ENCODE measurements at places on chromosomes 12 and 14. TPM values are rescaled to one million over a fixed set of nuclear protein-coding genes. Genes with fewer than 3 reads are reported as not detected.

GRCh38 chr12:13719986-13720385 is 261.4 kb downstream of the GRIN2B start:
- no peak for DNase-seq

DNA sequence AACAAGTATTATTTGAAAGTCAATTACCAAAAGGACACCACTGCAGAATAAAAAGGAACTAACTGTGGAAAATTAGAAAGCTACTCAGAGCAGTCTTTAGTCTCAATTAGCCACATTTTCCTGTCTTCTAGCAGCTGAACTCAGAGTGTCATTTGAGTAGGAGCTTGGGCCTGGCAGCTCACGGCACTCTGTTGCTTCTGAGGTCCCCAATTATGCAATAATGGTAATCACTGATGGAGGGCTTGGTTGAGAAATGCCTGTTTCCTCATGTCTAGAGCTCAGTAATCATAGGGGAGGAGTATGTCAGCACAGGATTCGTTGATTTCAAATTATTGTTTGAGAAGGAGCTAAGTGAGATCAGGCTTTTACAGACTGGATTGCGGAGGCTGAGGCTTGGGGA is 108.6 kb downstream of the VRK1 start:
- DNase-seq = no peak

DNA sequence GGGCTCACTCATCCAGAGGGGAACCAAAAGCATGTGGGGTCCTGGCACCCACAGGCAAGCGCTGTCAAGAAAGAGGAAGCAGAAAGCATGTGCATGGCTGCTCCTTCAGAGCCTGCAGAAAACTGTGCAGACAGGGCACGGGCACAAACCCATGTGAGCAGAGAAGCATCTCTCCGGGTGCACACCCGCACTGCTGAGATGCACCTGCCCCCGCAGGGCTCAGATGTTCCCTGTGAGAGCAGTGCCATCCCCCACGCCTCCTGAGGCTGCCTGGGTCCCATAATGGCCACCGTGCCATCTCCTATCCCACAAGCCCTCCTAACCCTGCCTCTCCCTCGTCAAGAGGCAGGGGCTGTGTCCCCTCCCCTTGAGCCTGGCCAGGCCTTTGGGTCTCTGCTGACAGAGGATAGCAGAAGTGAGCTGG is 32.3 kb upstream of the INF2 start:
- DNase-seq = no peak

GRCh38 chr12:27772328-27773049 is 7.5 kb upstream of the KLHL42 start:
- no peak for DNase-seq

- DNase-seq = no peak
Measured at GRCh38 chr14:77849711-77850110, 49.8 kb downstream of the ADCK1 start.

DNA sequence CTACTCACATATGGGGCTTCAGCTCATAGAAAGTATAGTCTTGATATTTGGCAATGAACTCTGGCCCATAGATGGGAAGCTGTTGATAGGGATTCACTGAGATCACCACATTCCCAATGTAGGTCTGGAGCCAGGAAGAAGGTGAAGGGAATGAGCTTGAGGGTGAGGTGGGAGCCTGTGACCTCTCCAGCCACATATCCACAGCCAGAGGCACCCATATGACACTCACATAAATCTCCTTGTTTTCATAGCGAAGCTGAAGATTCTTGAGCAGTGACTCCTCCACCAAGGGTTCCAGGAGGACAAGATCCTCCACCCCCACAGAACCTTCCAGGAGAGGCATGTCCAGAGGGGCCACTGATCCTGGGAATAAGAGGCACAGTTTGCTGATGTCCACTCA is 1.9 kb downstream of the MYO1A start:
- no peak for DNase-seq

GRCh38 chr12:29582146-29582545 is 84.7 kb upstream of the OVCH1 start:
- no peak for DNase-seq

DNA sequence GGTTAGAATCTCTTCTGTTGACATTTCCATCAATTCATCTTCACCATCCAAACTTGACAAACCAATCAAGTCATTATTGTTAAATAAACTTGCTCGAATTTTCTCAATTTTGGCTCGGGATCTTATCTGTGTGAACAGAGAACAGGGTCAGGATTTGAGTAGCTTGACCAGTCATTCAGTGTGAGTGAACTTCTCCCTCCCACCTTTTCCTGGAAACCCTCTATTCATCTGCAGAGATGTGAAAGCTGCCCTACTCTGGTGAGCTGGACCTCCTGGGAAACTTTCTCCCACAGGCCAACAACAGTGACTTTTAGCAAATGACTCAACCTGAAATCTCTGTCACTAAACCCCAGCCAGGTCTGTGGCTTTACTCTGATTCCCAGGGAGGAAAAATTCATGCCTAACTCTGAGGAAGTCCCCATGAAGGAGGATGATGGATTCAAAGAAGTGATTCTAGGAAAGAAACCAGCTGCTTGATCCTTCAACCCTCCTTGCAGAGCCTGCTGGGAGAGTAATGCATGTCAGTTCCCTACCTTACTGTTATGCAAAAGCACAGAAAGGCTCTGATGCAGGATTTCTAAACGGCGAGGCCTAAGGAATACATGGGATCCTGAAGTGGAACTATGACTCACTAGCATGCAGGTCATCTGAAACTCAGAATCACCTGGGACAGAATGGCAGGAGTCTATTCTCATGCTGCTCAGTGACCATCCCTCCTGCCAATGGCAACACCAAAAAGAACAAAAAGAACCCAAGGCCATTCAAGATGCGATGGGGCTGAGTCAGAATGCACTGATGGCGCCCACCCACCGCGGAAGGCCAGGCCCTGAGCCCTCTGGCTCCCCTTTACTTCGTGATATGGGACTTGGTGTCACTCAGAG is 58.0 kb downstream of the TRAFD1 start:
- no peak for DNase-seq

DNA sequence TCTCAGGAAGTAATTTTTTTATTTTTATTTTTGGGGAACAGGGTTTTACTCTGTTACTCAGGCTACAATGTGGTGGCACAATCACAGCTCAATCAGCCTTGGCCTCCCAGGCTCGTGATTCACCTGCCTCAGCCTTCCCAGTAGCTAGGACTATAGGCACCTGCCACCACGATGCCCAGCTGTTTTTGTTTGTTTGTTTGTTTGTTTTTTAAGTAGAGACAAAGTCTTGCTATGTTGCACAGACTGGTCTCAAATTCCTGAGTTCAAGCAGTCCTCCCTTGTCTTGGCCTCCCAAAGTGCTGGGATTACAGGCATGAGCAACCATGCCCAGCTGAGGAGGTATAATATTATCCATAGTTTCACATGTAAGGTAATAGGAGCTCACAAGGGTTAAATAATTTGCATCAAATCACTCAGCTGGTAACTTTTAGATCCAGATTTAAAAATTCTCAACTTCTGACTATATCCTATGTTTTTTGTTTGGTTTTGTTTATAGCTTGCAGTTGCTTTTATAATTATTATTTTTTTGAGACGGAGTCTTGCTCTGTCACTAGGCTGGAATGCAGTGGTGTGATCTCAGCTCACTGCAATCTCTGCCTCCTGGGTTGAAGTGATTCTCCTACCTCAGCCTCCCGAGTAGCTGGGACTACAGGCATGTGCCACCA is 629.3 kb downstream of the DIO2 start:
- DNase-seq = no peak

DNA sequence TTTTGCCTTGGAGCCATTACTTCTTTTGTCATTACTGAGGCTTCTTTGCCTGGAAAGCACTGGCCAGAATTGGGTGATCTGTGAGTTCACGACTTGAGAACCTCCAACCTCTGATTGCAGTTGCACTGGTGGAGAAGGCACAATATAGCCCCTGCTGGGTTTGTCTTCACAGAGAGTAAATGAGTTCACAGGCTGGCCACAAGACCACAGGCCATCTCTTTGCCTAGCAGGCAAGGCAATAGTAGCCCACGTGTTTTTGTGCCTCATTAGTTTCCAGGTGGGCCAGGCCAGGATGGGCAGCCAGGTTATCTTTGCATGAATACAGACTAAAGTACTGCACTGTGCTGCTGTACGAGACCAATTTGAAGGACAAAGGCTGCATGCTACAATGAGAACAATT is 468.8 kb downstream of the NRXN3 start:
- no peak for DNase-seq

DNA sequence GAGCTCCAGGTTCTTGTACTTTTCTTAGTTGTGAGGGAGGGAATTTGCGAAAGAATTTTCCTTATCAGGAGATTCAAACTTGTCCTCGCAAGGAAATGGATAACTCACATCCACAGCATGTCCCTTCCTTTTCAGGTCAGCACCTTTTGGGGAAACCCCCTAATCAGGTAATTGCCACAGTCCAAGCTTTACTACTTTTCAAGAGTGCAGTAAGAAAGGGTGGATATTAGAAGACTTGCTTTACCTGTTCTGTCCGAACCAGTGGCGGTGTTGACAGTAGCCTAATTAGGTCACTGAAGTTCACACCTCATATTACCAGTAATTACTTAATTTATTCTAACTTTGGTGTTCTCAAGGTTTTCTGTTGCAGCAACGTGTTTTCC is 6.7 kb upstream of the C12orf50 start:
- DNase-seq = no peak

Gene SLC25A3
- total RNA-seq = 481 TPM

DNA sequence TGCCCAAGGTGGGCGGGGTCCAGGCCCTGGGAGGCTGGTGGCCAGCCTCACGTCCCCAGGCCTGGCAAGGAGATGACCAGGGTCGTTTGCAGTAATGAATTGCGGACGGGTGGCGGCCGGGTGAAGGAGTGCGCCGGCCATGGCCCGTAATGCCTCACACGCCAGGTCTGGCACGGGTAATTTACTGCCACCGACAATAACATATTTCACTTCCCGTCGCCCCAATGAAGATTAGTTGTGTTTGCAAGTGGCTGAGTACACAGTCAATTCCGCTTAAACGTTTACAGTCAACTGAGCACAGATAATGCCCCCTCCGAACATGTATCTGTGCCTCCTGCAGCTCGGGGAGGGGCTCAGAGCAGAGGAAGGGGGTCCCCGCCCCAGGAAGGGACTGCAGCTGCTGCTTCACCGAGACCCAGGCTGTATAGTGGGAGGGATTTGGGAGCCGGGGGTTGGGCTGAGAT is 48.3 kb downstream of the MVK start:
- no peak for DNase-seq

Measured in glutamatergic neuron (in vitro differentiated cells).